ENCODE measurements at places on chromosomes 2 and 18.

GRCh38 chr18:52409727-52410126, 69.7 kb downstream of the DCC start:
- H3K27ac ChIP-seq, result no peak overlapping the region
- DNase-seq, result no peak
- H3K4me3 ChIP-seq, result no peak overlapping the region
- no peaks in the 10 kb centered on the region for H3K4me1 ChIP-seq
- H3K27me3 ChIP-seq, result no peaks in the 10 kb centered on the region

- H3K4me1 ChIP-seq, result no peaks in the 10 kb centered on the region
- DNase-seq, result peak; percentile 46
- no peak overlapping the region for H3K4me3 ChIP-seq
- no peaks in the 10 kb centered on the region for H3K36me3 ChIP-seq
Observed at GRCh38 chr2:84631047-84631446, 114.7 kb downstream of the DNAH6 start.

GRCh38 chr2:29811378-29811777, 110.0 kb downstream of the ALK start:
- no peak overlapping the region for H3K4me3 ChIP-seq
- H3K36me3 ChIP-seq, result no peaks in the 10 kb centered on the region
- DNase-seq, result no peak

DNA sequence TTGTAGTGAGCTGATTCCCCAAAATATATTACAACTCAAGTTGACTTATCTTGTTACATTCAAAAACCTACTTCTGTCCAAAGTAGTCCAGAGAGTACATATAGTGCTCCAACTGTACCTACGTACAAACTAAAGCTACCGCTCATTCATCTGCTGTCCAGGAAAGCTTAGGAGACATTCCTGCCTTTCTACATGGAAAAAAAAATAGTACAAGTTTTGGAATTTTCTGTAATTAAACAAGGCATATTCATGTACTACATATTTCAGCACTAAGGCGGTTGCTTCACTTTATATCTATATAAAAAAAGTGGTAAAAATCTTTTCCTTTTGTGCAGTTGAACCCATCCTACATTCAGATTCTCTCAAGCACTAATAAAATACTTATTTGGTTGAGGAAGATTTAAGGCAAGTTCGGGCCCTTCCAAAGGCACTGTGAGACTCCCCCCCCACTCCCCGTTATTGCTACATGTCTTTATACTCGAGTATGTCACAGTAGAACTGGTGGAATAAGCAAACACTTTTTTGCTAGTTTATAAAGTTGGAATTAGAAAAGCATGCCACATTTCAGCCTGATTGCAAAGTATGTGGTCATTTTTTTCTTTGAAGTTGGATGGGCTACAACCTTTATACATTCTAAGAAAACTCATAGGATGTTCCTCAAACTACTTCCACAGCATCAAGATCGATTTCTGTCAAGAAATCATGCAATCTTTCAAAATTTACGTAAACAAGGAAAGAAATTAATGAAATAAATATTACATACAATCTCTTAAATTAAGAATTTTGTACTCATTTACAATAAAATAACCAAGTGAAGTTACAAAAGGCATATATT, 3.7 kb downstream of the ZFP36L2 start:
- H3K27me3 ChIP-seq, result no peaks in the 10 kb centered on the region
- DNase-seq, result no peak
- peaks cover 43% of the 10 kb centered on the region for H3K4me1 ChIP-seq

GRCh38 chr2:70745276-70745825, 22.6 kb downstream of the ADD2 start:
- no peaks in the 10 kb centered on the region for H3K27me3 ChIP-seq
- no peak overlapping the region for H3K27ac ChIP-seq
- DNase-seq, result no peak
- H3K36me3 ChIP-seq, result no peaks in the 10 kb centered on the region
- no peaks in the 10 kb centered on the region for H3K4me1 ChIP-seq

DNA sequence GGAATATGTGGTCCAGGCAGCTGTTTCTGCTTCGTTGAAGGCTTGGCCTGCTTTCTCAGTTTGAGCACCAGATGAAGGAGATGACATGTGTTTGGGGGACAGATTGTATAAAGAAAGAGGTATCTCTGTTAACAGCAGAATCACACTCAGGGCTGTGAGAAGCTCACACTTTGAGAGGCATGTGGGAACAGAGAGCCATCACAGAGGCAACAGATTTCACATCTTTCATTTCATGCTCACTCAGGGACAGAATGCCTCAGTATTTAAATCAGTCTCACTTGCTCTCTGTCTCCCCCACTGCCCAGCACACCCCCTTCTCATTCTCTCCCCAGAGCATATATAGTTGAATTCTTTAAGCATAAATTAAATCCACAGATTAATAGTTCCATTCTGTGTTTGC, 37.4 kb downstream of the KIAA2012 start:
- H3K4me1 ChIP-seq, result no peaks in the 10 kb centered on the region
- DNase-seq, result no peak
- H3K36me3 ChIP-seq, result no peaks in the 10 kb centered on the region
- H3K27ac ChIP-seq, result no peak overlapping the region

- H3K4me3 ChIP-seq, result no peak overlapping the region
- H3K27ac ChIP-seq, result no peak overlapping the region
Observed at GRCh38 chr2:11093467-11093866, 61.8 kb upstream of the SLC66A3 start.

DNA sequence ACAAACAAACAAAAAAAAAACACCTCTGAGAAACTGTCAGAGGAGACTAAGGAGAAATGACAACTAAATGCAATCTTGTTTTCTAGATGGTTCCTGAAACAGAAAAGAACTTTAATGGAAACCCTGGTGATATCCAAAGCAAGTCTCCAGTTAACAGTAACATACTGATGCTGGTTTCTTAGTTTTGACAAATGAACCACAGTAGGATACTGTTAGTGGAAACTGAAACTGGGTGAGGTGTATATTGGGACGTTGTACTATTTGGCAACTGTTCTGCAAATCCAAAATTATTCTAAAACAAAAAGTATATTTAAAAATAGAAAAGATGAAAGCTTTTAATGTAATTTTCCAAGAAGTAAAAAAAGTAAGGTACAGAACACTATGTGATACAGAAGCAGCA, 11.4 kb downstream of the SESTD1 start:
- no peak overlapping the region for H3K27ac ChIP-seq
- no peaks in the 10 kb centered on the region for H3K27me3 ChIP-seq
- no peak overlapping the region for H3K4me3 ChIP-seq

DNA sequence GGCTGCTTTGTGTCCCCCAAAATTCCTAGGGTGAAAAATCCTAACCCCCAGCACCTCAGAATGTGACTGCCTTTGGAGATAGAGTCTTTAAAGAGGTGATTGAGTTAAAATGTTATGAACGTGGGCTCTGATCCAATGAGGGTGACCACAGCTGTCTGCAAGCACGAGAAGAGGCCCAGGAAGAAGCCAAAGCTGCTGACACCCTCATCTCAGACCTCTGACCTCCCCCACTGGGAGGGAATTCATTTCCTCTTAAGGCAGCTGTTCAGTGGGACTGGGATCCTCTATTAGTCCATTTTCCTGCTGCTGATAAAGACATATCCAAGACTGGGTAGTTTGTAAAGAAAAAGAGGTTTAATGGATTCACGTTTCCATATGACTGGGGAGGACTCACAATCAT, 544.4 kb downstream of the DCDC2C start:
- no peaks in the 10 kb centered on the region for H3K36me3 ChIP-seq
- H3K4me1 ChIP-seq, result no peaks in the 10 kb centered on the region
- no peak overlapping the region for H3K4me3 ChIP-seq

DNA sequence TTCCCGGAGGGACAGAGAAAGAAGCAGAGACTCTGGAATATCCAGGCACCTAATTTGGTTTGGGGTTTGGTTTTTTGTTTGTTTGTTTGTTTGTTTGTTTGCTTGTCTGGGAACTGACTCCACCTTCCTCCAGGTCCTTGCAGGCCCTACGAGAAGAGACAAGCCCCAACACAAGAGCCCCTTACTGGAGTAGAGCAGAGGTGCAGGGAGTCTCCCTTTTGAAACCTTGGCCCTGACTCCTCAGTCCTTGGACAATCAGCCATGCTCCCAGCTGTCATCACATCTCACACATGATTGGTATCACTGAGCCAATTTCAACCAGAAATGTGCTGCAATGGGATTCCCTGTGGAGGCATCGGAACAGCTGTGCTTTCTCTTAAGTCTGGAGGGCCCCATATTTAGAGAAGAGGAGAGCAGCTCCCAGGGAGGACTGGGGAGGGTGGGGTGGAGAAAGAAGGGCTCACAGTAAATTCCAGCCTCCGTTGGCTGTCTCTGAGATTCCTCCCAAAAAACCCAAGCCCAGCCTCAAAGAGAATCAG, 279.9 kb upstream of the NCKAP5 start:
- H3K27ac ChIP-seq, result no peak overlapping the region
- H3K4me3 ChIP-seq, result no peak overlapping the region
- no peaks in the 10 kb centered on the region for H3K4me1 ChIP-seq
- no peaks in the 10 kb centered on the region for H3K36me3 ChIP-seq
- H3K27me3 ChIP-seq, result no peaks in the 10 kb centered on the region

GRCh38 chr2:130186391-130186790, 4.3 kb downstream of the MZT2B start:
- no peak for DNase-seq
- H3K4me3 ChIP-seq, result no peak overlapping the region
- H3K36me3 ChIP-seq, result peaks cover 14% of the 10 kb centered on the region
- no peak overlapping the region for H3K27ac ChIP-seq
- H3K27me3 ChIP-seq, result no peaks in the 10 kb centered on the region

DNA sequence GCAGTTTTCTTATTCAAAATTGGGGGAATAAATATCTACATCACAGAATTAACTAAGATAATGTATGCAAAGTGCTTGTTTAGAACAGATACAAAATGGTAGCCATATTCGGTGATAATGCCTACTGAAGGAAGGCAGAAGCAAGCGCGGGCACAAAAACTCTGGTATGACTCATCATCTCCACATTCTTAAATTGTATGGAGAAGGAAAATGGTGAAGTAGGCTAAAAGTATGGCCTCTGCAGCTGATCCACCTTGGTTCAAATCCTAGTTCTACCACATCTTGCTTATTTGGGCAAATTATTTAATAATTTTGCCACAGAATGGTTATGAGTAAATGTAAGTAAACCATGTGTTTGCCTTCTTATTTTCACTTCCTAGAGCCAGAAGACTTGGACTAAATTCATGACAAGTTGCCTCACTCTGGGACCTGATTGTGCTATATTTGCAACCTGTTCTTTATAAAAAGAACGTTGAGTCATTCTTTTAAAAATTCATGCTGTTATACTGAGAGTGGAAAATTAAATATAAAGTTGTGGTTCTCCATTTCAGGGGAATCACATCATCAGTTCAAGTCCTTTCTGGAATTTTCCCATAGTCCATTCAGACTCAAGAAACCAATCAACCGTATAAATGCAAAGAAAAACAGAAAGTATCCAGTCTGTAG, 9.0 kb upstream of the CDK15 start:
- peaks cover 3% of the 10 kb centered on the region for H3K4me1 ChIP-seq
- no peak overlapping the region for H3K4me3 ChIP-seq
- no peak for DNase-seq
- no peak overlapping the region for H3K27ac ChIP-seq
- no peaks in the 10 kb centered on the region for H3K27me3 ChIP-seq
- no peaks in the 10 kb centered on the region for H3K36me3 ChIP-seq

DNA sequence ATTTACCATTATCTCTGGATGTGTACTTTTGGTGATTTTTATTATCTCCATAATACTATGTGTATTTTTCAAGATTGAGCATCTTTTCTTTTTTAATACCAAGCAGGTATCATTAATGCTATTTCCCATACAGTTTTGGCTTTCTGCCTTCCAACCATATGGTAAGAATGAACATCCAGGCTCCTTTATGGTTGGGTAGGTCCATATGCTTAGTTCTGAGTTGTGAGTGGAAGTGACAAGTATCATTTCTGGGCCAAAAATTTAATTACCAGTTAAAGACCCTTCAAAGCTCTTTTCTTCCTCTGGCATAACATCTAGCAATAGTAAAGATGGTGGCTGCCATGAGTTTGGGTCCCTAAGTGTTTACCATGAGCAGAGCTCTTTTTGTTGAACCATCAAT, 4.3 kb upstream of the RBM43 start:
- no peak overlapping the region for H3K4me3 ChIP-seq
- H3K36me3 ChIP-seq, result peaks cover 16% of the 10 kb centered on the region
- no peak for DNase-seq

GRCh38 chr2:1650085-1650872, 94.0 kb downstream of the PXDN start:
- H3K27ac ChIP-seq, result no peak overlapping the region
- DNase-seq, result no peak
- no peak overlapping the region for H3K4me3 ChIP-seq
- no peaks in the 10 kb centered on the region for H3K27me3 ChIP-seq
- no peaks in the 10 kb centered on the region for H3K36me3 ChIP-seq

DNA sequence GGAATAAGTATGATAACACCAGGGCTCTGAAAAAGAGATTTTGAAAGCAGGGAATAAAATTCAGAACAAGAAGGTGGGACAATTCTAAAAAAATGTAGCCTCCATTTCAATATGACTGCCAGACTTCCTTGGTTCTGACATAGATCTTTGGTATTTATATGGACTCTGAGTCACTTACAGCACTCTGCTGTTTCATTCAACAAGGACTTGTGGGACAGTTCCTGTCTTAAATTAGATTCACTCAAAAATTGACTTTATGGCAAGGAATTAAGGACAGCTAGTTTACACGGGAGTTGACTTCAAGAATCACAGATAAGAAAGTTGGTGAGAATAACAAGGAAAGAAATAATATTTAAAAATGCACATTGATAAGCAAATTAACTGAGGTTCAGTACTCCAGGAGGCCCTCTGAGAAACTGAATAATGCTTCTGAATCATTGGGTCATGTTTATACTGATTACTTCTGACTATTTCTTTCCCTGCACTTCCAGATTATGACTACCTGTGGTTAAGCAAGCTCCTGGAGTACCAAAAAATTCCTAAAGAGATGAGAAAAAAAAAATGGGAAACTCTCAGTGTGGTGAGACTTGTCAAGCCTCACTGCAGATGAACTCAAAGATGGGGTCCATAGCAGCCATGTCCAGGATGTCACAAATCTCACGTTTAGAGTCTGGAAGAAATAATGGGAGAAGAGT, 828.3 kb upstream of the PIK3C3 start:
- no peaks in the 10 kb centered on the region for H3K4me1 ChIP-seq
- no peaks in the 10 kb centered on the region for H3K36me3 ChIP-seq
- no peak for DNase-seq
- no peaks in the 10 kb centered on the region for H3K27me3 ChIP-seq
- no peak overlapping the region for H3K27ac ChIP-seq
- H3K4me3 ChIP-seq, result no peak overlapping the region

- peak; percentile 52 for DNase-seq
- H3K4me1 ChIP-seq, result peaks cover 3% of the 10 kb centered on the region
- no peak overlapping the region for H3K4me3 ChIP-seq
- H3K27ac ChIP-seq, result peak overlapping the region; percentile 76
- no peaks in the 10 kb centered on the region for H3K36me3 ChIP-seq
Observed at GRCh38 chr2:37829202-37829601, 95.9 kb upstream of the RMDN2 start.
